ENCODE measurements at places on chromosomes 4 and X. TPM values are rescaled to one million over a fixed set of nuclear protein-coding genes. Genes with fewer than 3 reads are reported as not detected.

EVC gene
- 168 TPM for total RNA-seq

GABRQ gene
- total RNA-seq, result not detected

SMIM43 gene
- 3.3 TPM for total RNA-seq

GAGE12H gene
- not detected for total RNA-seq

SLITRK4 gene
- 3.0 TPM for total RNA-seq

RTL3 gene
- 0.29 TPM for total RNA-seq

SERTM2 gene
- total RNA-seq, result not detected

GRCh38 chrX:78931814-78932213 lies 13.4 kb upstream of the P2RY10 start:
- no peak for DNase-seq

DNA sequence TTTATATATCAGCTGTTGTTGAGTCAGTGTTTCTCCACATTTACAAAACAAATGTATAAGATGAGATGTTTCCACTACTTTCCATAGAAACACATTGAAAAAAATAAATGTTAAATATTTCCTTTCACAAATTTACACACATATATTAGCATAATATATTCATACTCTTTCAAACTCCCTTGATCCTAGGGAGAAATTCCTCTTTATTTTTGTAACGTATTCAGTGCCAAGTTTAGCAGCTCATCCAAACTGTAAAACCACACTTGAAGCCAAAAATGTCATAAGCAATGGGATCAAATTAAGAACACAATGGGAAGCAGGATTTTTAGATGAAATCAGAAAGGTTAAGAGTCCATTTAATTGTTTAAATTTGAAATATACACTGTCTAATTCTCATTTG lies 381.1 kb upstream of the MAD2L1 start:
- no peak for DNase-seq

GRCh38 chr4:25861951-25862410 lies 807 bp downstream of the SEL1L3 start:
- DNase-seq, result no peak

DNA sequence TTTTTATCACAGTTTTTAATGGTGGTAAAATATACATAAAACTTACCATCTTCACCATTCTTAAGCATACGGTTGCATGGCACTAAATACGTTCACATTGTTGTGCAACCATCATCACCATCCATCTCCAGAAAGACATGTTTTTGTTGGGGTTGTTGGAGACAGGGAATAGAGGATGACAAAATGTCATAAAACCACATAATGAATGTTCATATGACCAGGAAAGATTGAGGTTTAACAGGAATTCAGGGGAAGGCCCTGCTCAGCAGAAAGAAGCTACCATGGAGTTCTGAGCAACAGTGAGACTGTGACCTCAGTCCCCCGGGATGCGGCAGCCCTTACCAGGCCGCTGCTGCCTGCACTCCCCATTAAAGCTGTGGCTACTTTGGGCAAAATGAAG lies 63.9 kb upstream of the TRIM2 start:
- DNase-seq, result no peak

GRCh38 chrX:25019707-25020390 lies 4.1 kb upstream of the ARX start:
- DNase-seq, result no peak

DNA sequence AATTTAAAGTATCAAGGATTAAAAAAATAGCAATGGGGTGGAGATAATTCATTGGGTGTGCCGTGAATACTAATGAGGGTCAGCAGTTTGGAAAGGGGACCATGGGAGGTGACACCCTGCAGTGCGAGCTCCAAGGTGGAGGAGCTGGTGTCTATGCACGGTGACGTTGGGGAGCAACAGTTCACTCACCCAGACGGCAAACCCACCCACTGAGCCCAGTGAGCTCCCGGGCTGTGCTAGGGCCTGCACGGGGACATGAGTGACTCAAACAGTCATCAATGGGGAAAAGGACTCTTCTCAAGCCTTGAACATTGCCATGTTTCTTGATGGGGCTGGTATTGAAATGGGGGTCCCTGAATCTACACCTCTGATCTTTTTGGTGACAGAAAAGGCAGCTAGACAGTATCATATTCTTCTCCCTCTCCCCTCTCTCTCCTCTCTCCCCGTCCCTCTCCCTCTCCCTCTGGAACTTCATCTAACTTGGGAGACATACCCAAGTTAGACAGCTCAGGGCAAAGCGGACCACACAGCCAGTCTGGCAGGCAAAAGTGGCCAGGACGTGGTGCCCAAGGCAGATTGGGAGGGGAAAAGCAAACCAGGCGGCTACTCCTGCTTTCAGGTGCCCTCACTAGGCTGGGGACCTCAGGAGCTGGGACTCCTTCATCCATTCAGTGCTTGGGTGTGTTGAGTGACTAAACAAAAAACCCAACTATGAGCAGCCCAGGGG lies 26.3 kb upstream of the PPP2R2C start:
- DNase-seq, result no peak

GRCh38 chr4:41575207-41575606 lies 37.2 kb downstream of the LIMCH1 start:
- peak; percentile 52 for DNase-seq

GRCh38 chrX:100710816-100711215 lies 21.1 kb downstream of the SYTL4 start:
- no peak for DNase-seq

DNA sequence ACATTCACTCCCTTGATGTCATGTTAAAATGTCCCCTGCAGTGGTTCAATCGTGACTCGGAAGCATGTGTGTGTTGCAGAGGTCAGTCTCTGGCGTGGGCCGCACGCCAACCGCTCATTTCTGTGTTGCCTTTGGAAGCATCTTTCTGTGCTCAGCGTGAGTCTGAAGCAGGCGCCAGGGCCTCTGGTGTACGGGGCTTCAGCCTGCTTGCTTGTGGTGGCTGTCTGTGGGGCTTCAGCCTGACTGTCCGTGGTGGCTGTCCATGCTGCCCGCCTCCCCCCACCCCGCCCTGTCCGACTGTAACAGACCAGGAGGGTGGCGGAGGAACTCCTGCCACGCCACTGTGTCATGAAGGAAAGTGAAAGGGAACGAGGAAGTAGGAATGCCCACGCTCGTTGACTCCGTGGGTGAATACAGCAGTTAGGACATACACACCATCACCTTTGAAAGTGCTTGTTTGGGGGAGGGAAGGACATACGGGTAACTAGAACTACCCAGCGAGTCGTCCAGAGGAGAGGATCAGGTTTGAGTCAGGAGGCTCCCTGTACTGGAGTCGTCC lies 14.7 kb upstream of the CLCN4 start:
- DNase-seq, result no peak

DNA sequence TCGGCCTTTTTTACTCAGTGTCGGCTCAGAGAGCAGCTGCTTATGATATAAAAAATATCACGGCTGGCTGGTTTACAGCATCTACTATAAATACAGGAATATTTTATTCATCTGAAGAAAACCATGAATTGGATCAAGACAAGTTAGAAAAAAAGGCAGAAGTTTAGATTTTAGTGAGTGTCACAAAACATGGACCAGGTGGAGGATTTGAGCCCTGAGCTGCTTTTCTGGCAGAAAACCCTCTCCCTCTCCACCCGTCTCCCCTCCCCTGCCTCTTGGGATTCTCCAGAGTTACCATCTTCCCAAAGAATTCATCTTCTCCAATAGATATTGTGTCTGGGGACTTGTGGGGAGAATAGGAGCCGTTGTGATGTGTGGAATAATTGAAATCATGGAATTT lies 142.8 kb upstream of the RAI2 start:
- no peak for DNase-seq

DNA sequence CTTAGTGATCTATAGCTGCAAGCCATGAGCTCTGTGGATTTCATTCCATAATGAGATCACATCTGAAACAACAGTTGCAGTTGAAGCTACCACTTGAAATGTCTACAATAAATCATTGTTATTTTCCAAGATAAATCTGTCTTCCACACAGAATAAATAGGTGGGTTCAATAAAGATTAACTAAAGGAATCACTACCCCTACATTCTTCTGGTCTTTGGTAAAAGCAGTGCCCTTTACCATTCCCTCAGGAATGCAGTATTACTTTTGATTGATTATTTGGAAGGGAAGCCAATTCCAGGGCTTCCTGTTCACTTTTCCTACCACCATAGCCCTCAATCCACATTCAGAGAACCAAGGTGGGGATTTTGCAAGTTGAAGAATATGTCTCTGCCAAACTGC lies 38.9 kb upstream of the MAP9 start:
- no peak for DNase-seq

GRCh38 chrX:100812216-100813158 lies 7.7 kb upstream of the CSTF2 start:
- no peak for DNase-seq

DNA sequence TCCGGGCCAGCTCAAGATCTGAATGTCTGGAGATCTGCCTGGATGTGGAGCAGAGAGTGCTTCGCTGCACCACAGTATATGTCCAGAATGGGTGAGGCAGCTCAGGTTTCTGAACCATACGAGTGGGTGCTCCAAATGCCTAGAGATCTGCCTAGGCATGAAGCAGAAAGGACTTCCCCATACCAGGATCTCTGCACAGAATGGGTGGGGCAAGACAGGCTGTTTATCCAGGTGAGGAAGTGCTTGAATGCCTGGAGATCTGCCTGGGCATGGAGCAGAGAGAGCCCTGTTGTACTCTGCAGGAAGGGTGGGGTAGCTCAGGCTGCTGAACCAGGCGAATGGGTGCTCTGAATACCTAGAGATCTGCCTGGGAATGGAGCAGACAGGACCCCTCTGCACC lies 45.4 kb upstream of the MAGEC2 start:
- no peak for DNase-seq

GRCh38 chrX:17030580-17031270 lies 84.3 kb downstream of the REPS2 start:
- peak; percentile 57 for DNase-seq

DNA sequence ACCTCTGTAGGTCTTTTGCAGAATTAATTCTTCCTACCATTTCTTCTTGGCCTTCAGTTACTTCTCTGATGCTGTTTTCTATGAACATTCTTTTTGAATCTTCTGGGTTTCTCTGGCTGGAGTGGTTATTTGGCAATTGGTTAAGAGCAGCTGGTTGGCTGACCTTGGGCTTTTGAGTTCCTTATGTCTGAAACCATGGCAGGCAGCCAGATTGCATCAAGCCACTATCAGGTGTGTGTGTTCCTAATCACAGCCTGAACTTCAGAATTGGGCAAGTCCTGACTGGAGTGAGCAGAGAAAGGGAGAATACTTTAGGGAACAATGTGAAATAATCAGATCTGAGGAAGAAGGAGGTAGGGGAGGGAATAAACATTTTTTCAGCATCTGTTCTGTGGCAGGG lies 90.2 kb downstream of the ARHGAP10 start:
- DNase-seq, result peak; percentile 83

GRCh38 chrX:1165535-1166196 lies 46.8 kb downstream of the CRLF2 start:
- DNase-seq, result no peak

DNA sequence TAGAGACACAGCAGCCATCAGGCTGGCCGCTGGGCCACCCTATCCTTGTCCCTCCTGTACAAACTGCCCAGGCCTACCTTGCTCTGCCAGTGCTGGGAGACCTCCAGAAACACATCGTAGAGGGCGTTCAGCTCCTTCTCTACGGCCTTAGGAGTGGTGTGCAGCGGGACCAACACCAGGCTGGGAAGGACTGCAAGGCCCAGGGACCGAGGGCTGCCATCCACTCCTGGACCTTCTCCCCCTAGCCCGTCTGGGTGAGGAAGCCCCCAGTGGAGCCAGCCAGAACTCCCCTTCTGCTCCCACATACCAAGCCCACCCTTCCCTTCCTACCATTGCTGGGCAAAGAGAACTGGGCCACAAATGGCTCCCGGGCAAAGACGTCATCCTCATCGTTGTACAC lies 5.0 kb downstream of the RPL10 start:
- no peak for DNase-seq

GRCh38 chrX:127459790-127460189 lies 592.4 kb downstream of the ACTRT1 start:
- no peak for DNase-seq

DNA sequence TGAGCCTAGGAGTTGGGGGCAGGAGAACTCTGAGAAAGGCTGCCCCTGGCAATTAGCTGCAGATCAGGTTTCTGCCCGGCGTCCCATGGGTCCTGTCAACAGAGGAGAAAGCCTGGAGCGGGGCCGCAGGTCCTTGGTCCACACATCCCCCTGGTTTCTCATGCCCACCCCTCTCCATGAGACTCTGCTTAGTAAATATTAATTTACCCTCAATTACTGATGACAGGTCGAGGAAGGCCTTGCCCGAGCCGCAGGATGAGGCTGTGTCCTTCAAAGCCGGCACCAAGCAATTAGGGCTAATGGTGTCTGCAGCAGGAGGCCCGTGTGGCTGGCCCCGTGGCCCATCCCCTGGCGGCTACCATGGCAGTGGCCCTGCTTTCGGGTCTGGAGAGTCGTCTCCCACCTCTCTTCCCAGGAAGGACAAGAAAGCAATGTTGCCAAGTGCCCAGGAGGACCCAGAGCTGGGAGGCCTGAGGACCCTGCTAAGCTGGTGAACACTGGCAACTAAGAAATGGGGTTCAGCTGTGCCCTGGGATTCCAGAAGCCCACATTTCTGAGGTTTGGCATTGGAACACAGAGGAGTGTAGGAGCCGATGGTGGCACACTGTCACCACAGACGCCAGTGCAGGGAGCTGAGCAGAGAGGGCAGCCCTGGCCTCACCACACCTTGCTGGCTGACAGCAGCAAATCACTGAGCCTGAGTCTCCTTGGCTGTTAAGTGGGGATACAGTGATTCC lies 114.6 kb downstream of the CPZ start:
- no peak for DNase-seq

DNA sequence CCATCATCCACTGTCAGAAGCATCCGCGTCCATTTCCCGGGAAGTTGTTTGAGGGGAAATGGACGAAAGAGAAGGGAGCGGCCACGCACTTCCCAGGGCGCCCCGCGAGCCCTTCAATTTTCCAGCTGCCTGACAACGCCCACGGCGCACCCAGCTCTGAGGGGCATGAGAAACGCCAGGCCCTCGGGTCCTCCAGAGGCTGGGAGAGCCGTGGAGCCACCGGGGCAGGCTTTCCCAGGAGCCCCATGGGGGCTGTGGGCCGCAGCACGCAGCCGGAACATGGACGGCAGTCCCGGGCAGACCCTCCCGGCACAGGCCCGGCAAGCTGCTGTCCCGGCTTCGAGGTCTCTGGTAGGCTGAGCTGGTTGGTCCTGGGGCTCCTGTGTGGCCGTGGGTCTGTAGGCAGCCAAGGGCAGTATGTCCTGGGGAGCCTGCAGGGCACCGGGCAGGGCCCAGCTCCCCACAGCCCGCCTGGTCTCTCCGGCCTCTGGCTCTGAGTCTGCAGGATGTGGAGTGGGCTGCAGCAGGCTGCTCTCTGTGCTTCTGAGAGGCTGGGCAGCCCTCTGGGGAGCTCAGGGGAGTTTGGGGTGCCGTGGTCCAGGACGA lies 115.2 kb downstream of the FAM53A start:
- no peak for DNase-seq
